ENCODE measurements at places on chromosomes 11 and 22. TPM values are rescaled to one million over a fixed set of nuclear protein-coding genes. Genes with fewer than 3 reads are reported as not detected.

- DNase-seq = no peak
Measured at GRCh38 chr11:60334005-60334620, 7.1 kb downstream of the MS4A6E start.

DNA sequence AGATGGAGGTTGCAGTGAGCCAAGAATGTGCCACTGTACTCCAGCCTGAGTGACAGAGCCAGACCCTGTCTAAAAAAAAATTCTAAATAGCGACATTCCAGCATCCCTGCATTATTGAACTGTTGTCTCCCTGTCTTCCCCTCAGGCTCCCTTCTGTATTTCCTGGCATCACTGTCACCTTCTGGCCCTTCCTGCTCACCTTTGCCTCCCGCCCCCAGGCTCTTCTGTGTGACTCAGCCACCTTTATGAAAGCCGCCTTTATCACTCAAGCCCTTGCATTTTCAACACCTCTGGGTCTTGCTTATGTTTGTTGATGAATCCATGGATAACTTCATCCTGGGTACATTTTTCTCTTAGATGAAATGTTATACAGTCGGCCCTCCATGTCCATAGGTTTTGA, 21.1 kb downstream of the UBASH3B start:
- DNase-seq = no peak

TESMIN gene
- 0.52 TPM for total RNA-seq

GRCh38 chr11:134347441-134347840, 15.7 kb downstream of the GLB1L2 start:
- DNase-seq = no peak

DNA sequence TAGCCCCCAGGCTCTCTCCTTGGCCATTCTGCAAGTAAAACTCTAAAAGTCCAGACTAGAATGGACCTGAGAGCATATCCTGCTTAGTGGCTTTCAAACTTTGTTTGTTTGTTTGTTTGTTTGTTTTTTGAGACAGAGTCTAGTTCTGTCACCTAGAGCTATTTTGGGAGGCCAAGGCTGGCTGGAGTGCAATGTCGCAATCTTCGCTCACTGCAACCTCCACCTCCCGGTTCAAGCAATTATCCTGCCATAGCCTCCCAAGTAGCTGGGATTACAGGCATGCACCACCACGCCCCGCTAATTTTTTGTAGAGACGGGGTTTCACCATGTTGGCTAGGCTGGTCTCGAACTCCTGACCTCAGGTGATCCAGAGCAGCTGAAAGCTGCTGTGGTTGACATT, 28.9 kb downstream of the DAGLA start:
- no peak for DNase-seq

CECR2 gene
- total RNA-seq = 3.1 TPM

TRPC6 gene
- 0.22 TPM for total RNA-seq

JAM3 gene
- 36.2 TPM for total RNA-seq

- DNase-seq = no peak
Measured at GRCh38 chr11:32781721-32782120, 12.7 kb downstream of the CCDC73 start.

- DNase-seq = no peak
Measured at GRCh38 chr11:70848243-70848750, 404.1 kb downstream of the SHANK2 start.

- DNase-seq = no peak
Measured at GRCh38 chr11:111922803-111923202, 4.1 kb downstream of the C11orf52 start.

Measured in left ventricle myocardium inferior (tissue), 1 donor.